SIG-M5 (cell line): ENCODE measurements at places on chromosomes 2 and 18.

DNA sequence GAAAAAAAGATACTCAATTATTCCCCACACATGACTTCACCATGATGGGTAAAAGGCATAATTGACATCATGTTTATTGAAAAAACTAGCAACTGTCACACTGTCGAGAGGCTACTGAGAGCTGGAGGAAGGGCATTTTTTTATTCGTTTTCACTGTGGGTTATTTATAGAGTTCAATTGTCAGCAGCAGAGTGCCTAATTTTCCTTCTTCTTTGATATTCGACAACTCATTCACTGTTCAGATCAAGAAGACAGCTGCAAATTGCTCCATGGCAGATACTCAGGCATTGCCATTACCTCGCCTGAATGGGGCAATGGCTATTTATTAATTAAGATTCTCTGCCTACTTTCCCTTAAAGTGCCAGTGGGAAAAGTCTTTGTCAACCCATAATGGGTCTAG is 197.5 kb upstream of the NRP2 start:
- no peak for DNase-seq

DNA sequence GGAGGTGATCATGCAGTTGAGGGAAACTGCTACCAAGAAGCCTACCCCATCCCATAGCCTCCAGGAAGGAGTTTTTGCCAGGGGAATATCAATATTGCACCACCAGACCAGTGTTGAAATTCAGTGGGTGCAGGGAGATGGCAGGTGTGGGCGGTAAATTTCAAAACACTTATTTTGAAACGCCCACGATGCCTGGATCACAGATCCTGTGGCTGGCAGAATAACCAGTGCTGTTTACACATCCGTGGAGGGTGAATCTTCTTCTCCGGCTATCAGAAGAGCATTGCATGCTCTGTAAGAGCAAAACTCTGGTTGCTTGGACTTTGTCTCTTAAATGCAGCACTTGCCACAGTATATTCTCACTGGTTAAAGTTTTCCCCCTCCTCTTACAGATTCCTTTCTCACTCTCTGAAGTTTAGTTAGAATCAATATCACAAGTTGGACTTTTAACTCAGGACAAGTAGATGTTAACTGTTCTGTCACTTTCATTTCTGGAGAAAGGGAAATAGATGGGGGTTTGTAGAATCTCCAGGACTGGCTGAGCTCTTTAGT is 70.5 kb upstream of the ZCCHC2 start:
- peak; percentile 12 for DNase-seq

- no peak for DNase-seq
Measured at GRCh38 chr2:165109915-165110314, 93.9 kb downstream of the SCN3A start.

GRCh38 chr2:209671020-209671680 is 100.5 kb upstream of the UNC80 start:
- DNase-seq, result no peak

DNA sequence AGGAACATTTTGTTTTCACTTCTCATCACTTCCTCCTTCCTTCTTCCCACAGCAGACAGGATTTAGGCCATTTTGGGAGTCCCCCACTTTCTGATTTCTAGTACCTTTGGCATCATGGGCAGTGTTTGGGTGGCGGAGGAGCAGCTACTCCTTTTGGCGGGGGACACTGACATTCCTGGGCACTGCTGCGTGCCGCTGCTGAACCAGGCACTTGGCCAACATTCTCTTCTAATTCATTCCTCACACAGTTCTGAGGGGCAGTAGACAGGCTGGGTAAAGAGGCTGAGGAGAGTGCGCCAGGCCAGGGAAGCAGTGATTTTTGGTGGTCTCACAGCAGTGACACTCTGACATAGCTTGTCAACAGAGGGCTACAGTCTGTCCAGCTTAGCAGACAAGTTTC is 270.2 kb downstream of the LOXHD1 start:
- DNase-seq, result no peak
